Epithelial cell of prostate (primary cell): ENCODE measurements at places on chromosomes 2 and 18.

GRCh38 chr2:42233976-42234441 lies 64.9 kb downstream of the EML4 start:
- no peak for DNase-seq

- DNase-seq = no peak
Measured at GRCh38 chr2:21253311-21254027, 129.7 kb downstream of the TDRD15 start.

DNA sequence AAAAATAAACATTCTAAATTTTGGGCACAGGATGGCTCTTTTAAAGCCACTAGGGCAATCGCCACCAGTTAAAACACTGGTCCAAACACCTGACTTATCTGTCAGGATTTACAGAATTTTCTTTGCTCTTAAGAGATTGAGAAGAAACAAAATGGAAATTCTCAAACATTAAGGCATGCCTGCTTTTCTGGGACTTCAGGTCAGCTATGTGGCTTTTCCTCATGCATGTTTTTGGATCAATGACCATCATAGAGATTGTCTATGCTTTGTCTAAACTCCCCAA lies 112.7 kb downstream of the SMAD2 start:
- no peak for DNase-seq

- DNase-seq = no peak
Measured at GRCh38 chr2:43068041-43068533, 158.3 kb downstream of the ZFP36L2 start.

- no peak for DNase-seq
Measured at GRCh38 chr2:85195956-85196355, 62.8 kb downstream of the TCF7L1 start.

DNA sequence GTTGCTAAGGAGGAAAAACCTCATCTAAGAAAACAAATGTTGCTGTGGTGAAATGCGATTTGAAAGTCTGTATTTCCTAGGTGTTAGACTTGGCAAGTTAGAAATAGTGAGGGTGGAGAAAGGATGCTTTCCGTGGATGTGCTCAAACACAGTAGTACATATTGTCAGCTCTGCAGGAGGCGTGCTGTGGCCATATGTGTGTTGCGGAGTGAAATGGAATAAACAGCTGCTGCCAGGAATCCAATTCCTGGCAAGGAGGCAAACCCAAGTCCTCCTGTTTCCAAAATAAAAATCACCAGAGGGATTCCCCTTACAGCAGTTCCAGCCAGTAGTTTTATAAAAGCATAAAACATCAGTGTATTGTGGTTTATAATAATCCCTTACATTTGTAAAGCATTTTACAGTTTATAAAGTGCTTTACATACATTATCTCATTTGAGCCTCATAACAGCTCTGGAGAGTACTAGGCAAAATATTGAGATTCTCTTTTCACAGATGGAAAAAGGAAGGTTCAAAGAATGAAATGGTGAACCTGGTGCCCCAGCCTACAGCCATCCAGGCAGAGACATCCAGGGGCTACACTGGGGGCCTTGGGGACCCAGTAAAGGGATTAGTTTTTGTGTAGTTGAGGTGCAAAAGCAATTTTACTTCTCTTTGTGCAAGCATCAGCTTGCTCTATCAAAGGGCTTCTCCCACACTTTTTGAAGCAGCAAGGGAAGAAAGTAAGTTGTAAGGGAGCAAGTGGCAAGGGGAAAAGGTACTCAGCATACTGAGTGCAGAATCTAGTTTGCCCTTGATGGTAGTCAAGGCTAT lies 206.0 kb downstream of the AGPS start:
- no peak for DNase-seq

DNA sequence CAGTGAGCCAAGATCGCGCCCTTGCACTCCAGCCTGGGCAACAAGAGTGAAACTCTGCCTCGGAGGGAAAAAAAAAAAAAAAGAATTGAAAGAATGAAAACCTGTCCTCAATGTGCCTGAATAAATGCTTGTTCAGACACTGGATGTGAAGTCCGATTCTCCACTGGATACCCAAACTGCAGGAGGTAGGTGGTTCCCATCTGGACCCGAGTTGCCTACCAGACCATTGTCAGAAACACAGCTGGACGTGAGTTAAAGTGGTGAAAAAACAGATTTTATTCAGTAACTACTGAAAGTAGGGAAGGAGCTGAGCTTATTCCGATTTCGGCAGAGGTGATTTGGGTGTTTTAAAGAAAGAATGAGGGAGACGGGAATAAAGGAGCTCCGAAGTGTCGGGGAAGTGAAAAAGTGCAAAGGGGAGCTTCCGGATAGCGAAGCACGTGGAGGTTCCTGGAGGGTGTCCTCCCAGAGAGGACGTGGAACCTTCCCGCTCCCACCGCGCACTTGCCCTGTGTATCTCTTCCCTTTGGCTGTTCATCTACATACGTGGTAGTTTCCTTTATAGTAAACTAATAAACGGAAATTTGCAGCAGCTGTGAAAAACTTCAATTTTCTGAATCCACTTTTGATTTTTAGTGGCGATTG lies 10.4 kb upstream of the ZDBF2 start:
- DNase-seq = no peak

- no peak for DNase-seq
Measured at GRCh38 chr2:202486351-202486750, 110.2 kb downstream of the BMPR2 start.

GRCh38 chr2:6443061-6443823 lies 422.5 kb downstream of the CMPK2 start:
- no peak for DNase-seq

GRCh38 chr2:150376553-150377335 lies 110.7 kb downstream of the RND3 start:
- DNase-seq = no peak

DNA sequence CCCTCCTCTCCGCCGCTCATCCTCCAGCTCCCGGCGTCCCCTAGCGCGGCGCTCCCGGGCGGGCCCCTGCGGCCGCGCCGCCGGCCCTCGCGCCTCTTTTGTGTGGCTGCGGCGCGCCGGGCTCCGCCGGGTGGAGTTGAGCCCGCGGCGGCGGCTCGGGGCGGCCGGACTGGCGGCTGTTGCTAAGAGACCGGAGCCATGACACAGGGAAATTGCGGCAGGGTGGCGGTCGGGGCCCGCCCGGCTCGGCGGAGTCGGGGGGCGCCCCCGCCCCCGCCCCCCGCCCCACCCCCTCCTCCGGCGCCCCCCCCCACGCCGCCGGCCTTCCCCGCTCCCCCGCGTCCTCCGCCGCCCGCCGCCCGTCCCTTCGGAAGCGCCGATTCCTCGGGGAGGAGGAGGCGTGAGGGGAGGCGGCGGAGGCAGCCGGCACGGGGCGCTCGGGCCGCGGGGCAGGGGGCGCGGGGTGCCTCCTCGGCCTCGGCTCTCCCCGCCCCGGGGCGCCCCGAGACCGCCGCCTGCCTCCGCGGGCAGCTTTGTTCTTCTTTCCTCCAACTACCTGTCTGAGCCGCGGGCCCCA lies at the start of gene TMEM200C:
TSS of gene TMEM200C (minus strand) at position 224 of the 577 bp plus-strand sequence. CDS start 3,459 bp downstream, outside the sequence.
- DNase-seq = no peak

- DNase-seq = no peak
Measured at GRCh38 chr2:117684919-117685318, 129.6 kb upstream of the DDX18 start.

DNA sequence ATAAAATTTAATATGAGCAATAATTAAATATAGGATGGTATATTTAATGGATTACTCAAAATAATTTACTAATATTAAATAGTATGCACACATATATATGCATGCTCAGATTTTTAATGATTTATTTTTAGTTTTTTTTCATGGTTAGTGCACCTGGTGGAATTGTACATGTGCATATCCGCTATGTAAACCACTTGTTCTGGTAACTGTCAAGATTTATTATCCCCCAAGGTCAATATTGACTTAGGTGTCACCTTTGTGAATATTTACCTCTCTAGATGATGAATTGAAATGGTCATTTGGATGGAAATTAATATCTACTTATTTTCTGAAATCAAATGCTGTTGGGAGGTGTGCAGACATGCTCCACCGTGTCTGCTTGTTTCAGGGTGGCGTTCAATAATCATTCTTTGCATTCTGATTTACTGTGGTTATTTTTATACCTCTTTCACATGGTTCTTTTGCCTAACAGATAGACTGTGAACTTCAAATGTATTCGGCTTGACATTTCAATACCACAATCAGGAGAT lies 14.7 kb downstream of the CNTNAP5 start:
- no peak for DNase-seq

DNA sequence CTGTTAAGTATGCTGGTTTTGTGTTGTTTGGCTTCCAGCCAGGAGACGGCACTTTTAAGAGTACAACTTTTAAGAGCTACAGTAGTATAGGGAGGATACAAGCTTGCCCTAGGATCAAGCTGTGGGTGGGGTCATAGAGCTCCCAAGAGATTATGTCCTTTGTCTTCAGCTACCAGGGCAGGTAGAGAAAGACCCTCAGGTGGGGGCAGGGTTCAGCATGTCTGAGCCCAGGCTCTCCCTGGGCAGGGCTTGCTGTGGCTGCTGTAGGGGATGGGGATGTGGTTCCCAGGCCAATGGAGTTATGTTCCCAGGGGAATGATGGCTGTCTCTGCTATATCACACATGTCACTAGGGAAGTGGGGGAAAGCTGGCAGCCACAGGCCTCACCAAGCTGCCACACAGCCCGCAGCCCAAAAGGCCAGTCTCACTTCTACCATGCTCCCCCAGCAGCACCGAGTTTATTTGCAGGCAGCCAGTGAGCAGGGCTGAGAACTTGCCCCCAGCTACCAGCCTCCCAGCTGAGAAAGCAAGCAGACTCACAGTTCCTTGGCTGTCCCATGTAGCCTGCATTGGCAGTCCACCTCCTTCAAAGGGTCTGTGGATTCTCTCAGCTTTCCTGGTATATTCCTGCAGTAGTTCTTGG lies 105.7 kb upstream of the ERBB4 start:
- no peak for DNase-seq

- no peak for DNase-seq
Measured at GRCh38 chr2:164260506-164260905, 360.8 kb downstream of the GRB14 start.

- no peak for DNase-seq
Measured at GRCh38 chr2:47373747-47374146, 29.2 kb upstream of the MSH2 start.

DNA sequence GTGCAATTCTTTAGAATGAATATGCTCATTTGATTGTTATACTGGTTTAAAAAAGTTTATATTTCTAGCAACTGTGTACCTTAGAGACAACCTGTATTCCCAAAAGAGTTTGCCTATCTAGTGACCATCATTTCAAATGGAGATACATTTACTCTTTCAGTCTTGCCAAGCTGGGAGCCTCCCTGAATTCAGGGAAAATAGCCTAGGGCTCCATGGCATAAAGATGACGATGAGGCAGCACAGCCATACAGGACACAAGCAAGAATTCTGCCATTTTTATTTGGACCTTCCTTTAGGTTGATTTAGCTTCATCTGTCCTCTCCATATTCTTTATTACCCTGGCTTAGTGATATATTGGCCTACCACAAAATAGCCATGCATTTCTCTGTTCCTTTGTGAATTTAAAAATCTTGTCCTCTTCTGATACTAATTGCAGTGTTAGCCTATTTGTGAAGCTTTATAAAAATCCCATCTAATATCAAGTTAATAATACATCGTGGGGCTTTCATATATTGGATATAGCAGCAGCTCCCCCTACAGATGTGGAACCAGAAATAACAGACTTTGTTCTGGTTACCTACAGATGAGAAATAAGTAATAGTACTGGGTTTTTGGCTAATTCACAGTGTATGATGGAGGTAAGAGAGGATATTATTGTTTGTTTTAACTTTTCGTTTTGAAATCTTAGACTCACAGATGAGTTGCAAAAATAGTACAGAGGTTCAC lies 1661.9 kb upstream of the PIK3C3 start:
- DNase-seq = no peak

DNA sequence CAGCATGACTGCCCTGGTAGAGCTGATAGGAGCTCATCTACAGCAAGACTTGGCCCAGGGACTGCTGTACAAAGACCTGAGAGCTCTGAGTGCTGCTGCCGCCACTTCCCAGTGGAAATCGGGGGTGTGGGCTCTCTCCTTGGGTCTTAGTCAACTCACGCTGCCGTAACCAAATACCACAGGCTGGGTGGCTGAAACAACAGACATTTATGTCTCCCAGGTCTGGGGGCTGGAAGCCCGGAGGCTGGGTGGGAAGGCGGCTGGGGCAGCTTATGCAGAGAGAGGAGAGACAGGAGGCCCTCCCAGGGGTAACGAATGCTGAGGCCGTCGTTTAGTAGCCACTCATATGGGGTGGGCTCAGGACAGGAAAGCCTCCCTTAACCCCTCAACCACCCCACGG lies 15.4 kb upstream of the MAL start:
- no peak for DNase-seq

- DNase-seq = no peak
Measured at GRCh38 chr18:67590571-67591141, 74.1 kb upstream of the DSEL start.

DNA sequence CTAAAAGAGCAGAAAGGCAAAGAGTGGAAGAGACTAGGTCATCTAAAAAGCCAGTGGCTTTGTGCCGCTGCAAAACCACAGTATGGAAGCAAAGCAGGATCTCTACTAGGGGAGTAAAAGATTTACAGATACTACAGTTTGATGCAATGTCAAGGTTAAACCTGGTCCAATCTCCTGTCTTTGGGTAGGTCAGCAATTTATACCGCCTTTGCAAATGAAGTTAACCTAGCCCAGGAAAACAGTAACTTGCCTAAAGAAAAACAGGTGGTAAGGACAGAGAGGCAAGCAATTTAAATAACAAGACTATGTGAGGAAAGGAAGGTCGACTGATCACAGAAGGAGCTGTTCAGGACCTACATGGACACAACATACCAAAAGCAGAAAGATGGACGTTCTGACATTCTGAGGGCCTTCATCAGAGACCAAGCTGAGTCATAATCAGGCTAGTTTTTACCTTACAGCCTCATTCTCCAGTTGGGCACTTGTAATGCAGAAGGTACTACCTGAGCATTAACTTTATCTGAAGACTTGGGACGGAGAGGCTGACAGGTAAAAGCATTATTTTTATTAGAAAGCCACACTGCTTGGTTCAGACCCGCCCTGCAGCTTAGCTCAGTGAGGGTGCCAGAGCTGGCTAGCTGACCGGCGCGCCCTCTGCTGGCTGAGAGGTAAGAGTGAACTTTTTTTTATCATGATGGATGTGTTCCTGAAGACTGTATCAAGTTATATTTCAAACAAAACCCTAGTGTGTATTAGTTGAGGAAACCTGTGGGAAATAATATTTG lies 15.9 kb downstream of the CDKL4 start:
- peak; percentile 8 for DNase-seq

DNA sequence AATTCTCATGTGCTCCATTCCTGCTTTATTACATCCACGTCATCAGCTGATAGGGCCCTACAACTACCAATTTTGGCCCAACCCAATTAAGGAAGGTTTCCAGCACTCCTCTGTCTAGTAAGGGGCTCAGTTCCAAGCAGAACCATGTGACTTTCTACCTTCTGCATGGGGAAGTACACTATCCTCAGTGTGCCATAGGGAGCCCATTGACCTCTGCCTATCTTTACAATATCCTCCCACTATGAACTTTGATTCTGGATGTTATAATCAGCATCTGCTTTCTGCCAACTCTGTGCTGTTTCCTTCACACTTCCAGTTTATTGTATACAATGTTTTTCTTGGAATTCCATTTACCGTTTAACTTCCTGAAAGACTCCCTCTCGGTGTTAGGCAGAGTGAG lies 53.9 kb upstream of the GCFC2 start:
- DNase-seq = no peak

GRCh38 chr2:160816916-160817499 lies 323.4 kb upstream of the RBMS1 start:
- DNase-seq = no peak

GRCh38 chr18:35917043-35917442 lies 55.4 kb upstream of the RMP24 start:
- no peak for DNase-seq
